ENCODE measurements at places on chromosomes 13 and 19. TPM values are rescaled to one million over a fixed set of nuclear protein-coding genes. Genes with fewer than 3 reads are reported as not detected.

ANGPTL8 gene
- 0.34 TPM for polyA plus RNA-seq

GPC5 gene
- polyA plus RNA-seq, result 4.5 TPM

ZNF285 gene
- 10.7 TPM for polyA plus RNA-seq

DNA sequence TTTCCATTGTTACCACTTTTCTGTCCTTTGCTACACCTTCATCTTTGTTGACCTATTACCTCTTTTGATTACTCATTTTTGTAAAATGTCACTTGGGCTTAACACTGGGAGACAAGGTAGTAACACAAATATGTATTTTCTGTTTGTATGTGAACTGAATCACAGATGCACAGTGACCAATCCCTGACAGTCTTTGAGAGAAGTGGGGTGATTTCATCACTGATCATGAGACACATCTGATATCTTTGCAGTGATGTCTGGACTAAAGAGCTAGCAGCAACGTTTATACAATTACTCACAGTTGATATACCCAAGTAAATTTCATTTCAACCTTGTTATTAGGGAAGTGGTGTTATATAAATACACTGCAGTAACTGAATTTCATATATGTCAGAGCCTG lies 1397.4 kb upstream of the SPRY2 start:
- DNase-seq, result no peak

- DNase-seq, result no peak
These were observed 2738.9 kb upstream of the PCDH20 start for GRCh38 chr13:64154514-64154913.
